ENCODE measurements at places on chromosomes 7 and 10. TPM values are rescaled to one million over a fixed set of nuclear protein-coding genes. Genes with fewer than 3 reads are reported as not detected.

Gene CDK6
- 627 TPM for total RNA-seq

Gene PCGF6
- 4.0 TPM for total RNA-seq

Gene SPDYE2B
- not detected for total RNA-seq

DNA sequence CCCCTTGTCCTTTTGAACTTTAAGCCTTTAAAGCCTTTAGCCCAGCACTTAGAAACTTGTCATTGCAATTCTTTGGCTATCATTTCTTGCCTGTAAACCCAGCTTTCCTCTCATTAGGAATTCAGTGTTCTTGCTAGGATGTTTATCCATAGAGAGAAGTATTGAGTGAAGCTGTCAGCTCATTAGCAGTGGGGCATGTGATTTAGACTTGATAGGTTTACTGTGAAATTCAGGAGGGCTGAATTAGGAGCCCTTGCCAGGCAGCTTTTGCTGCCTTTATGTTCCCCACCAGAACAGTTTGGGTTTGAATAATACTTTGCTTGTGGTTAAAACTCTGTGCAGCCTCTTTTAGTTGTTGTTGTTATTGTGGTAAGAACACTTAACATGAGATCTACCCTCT lies 39.5 kb downstream of the LHFPL3 start:
- DNase-seq: no peak

GRCh38 chr7:5670183-5670935 lies 111.1 kb downstream of the RNF216 start:
- DNase-seq: no peak

- DNase-seq: no peak
Observed at GRCh38 chr7:386385-386784, 96.4 kb downstream of the FOXL3 start.

- DNase-seq: no peak
Observed at GRCh38 chr10:46560381-46560780, 3.9 kb upstream of the GPRIN2 start.

All from hematopoietic multipotent progenitor cell (in vitro differentiated cells).